ENCODE measurements at places on chromosomes 7 and 10. TPM values are rescaled to one million over a fixed set of nuclear protein-coding genes. Genes with fewer than 3 reads are reported as not detected.

DNA sequence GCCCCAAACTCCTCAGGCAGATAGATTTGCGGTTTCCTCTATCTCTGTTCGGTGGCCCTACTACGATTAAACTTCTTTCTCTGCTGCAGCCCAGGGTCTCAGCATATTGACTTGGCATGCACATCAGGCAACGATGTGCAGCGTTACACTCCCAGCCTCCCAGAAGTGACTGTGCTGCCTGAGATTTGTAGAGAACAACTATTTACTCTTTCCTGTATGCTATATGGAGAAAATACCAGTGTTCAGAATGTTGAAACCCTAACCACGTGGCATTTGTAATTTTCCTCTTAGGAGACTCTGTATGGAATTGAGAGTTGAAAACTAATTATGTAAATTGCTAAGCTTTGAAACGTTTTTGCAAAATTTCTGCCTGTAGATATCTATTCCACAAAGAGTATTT, 50.9 kb downstream of the GNAI1 start:
- H3K36me3 ChIP-seq: no peaks in the 10 kb centered on the region
- H3K27me3 ChIP-seq: no peaks in the 10 kb centered on the region
- H3K4me1 ChIP-seq: peaks cover 5% of the 10 kb centered on the region
- DNase-seq: no peak
- no peak overlapping the region for H3K4me3 ChIP-seq
- H3K27ac ChIP-seq: no peak overlapping the region

- no peak overlapping the region for H3K27ac ChIP-seq
- H3K36me3 ChIP-seq: no peaks in the 10 kb centered on the region
- H3K27me3 ChIP-seq: no peaks in the 10 kb centered on the region
- no peak overlapping the region for H3K4me3 ChIP-seq
Measured at GRCh38 chr10:24393201-24393600, 184.3 kb downstream of the KIAA1217 start.

DNA sequence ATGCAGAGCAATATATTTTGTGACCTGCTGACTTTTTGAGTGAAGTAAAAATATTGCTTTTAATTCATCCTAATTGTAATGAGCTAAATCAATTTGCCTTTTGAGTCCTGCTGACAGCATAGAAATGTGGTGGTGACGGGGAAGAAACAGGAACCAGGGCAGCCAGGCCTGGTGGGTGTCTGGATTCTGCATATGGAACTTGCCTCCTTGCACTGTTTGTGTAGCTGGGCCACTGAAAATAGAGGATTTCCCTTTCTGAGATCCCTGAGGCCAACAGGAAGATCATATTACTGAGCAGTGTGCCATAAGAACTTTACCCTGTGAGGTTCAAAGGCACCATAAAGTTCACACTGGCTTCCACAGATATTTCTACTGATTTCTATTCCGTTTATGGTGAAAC, 488.4 kb upstream of the AKR1E2 start:
- H3K4me3 ChIP-seq: no peak overlapping the region
- no peak overlapping the region for H3K27ac ChIP-seq
- H3K4me1 ChIP-seq: no peaks in the 10 kb centered on the region
- no peaks in the 10 kb centered on the region for H3K27me3 ChIP-seq
- H3K36me3 ChIP-seq: no peaks in the 10 kb centered on the region

DNA sequence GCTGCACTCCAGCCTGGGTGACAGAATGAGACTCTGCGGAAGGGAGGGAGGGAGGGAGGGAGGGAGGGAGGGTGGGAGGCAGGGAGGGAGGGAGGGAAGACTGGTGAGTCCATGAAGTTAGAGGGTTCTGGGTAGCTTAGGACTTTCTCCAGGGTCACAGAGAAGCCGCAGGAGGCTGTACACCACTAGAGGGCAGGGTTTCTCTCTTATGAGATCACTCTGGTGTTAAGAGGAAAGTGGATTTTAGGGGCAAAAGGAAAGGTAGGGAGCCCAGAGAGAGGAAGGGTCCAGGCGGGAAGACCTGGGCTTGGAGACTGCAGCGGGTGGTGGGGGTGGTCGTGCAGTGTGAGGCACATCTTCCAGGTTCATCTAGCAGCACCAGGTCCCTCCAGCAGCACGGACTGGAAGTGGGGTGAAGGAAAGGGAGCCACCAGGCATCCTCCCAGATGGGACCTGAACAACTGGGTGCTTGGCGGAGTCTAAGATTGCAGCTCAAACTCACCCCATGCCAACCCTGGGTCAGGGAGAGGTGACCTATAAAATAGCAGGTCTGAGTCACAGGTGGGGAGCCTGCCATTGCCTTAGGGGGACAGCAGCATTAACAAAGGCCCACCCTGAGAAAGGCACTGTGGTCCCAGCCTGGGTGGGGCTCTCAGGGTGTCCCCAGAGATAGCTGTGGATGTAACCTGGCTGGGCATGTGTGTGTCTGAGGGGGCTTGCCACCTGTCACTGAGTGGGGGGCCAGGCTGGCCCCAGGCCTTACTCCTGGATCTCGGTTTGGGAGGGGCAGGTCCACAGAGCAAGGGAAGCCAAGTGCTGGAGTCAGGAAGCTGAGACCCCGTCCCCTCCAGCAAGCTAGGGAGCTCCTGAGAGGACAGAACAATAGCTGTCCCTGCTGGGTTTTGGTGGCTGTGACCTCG, 48.5 kb upstream of the SLC29A3 start:
- H3K27me3 ChIP-seq: no peaks in the 10 kb centered on the region
- H3K4me1 ChIP-seq: no peaks in the 10 kb centered on the region
- no peak overlapping the region for H3K4me3 ChIP-seq
- DNase-seq: no peak
- H3K36me3 ChIP-seq: no peaks in the 10 kb centered on the region

DNA sequence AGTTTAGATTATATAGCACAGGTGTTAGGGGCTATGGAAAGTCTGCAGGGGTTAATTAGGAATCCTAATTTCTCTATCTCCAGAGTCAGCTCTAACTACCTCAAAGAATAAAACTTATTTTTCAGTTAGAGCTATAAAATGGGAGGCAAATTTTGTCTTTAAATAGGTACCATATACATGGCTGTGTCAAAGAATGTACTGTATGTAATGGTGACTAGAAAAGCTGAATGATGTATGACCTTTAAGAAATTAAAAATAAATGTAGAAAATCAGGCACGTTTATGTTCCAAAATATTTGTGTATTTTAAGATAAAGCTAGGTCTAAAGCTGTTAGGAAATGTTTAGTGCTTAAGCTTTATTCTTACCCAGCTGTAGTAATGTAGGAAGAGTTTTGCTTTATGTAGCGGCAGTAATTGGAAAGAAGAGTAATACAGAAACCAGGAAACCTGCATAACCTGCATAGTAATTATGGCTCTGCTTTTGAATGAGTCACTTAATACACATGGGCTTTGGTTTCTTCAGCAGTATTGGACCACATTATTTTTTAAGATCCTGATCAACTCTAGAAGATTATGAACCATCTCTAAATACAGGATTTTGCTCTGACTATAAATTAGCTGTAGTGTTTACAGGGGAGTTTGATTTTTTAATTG, 85.0 kb downstream of the KMT2E start:
- no peaks in the 10 kb centered on the region for H3K36me3 ChIP-seq
- DNase-seq: no peak
- H3K4me1 ChIP-seq: no peaks in the 10 kb centered on the region
- no peak overlapping the region for H3K4me3 ChIP-seq
- H3K27me3 ChIP-seq: no peaks in the 10 kb centered on the region

DNA sequence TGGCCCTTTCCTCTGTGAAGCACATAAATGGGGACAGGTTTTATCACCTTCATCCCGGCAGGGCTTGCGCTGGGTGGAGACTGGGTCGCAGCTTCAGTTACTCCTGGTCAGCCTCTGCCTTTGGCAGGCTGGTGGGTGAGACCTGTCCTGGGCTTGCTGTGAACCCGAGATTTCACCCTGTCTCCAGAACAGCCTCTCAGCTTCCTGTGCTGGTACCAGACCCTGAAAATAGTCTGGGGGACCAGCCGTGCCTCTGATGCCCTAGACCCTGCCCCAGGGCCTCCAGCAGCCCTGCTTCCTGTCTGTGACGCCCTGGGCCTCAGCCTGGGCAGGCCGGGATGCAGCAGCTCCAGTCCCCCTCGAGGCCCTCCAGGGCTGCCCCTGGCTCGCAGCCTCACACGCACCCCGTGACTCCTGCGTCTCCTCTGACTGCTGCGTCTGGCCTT, 13.2 kb upstream of the PWWP2B start:
- no peak overlapping the region for H3K27ac ChIP-seq
- H3K4me1 ChIP-seq: no peaks in the 10 kb centered on the region
- H3K27me3 ChIP-seq: no peaks in the 10 kb centered on the region
- H3K36me3 ChIP-seq: no peaks in the 10 kb centered on the region
- no peak overlapping the region for H3K4me3 ChIP-seq

DNA sequence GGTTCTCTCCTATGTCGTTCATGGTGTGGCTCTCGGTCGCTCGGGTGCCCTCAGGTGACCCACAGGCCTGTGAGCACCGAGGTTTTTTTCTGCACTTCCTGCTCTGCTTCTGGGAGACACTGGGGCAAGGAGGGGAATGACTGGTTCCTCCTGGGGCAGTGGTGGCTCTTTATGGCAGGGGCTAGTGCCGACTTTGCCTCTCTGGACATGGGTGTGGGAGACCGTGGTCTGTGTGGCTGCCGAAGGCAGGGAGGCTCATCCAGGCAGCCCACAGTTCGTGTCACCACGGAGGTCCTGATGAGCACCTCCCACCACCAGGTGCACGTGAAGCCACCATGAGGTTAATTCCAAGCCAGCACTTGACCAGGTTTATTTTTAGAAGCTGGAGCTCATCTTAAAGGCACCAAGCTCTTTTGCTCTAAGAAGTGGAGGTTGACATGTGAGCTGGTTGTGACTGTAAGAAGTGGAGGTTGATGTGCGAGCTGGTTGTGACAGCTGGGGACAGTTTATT, 24.7 kb upstream of the DPYSL4 start:
- H3K27ac ChIP-seq: no peak overlapping the region
- no peaks in the 10 kb centered on the region for H3K36me3 ChIP-seq
- no peaks in the 10 kb centered on the region for H3K27me3 ChIP-seq

DNA sequence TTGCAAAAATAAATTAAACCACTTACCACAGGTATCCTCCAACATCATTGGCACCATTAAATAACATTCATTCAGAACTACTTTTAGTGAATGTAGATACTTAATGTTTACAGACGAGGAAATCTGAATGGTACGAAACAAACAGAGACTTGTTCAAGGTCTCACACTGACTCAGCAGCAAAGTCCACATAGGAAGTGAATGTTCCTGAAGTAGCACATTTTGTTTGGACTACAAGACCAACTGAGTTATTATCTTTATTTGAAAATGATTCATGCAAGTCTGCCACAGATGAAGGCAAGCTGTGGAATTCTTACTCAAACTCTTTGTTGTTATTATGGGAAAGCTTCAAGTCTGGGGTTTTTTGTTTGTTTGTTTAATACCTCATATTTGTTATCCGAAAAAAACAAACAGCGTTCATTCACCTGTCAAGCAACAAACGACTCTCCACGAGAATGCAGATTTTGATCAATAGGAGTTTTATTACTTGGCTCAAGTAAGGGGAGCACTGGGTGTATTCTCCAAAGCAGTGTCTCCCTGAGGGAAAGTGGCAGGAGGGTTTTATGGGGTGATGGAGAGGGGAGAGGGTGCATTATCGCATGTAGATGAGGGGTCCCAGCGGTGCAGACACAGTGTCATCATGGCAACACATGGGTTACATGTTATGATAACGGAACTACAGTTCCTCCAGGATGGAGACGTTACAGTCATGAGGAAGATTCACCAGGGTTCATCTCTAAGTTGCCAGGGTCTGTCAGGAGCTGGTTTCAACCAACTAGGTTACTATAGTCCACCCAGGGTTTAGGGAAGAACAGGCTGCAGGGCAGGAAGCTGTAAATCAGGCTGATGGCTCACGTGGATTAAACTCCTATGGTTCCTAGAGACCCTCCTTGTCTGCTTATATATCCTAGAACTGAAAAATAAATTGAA, 147.7 kb upstream of the AKR1E2 start:
- H3K4me3 ChIP-seq: no peak overlapping the region
- no peaks in the 10 kb centered on the region for H3K4me1 ChIP-seq
- no peaks in the 10 kb centered on the region for H3K27me3 ChIP-seq
- H3K27ac ChIP-seq: no peak overlapping the region
- no peak for DNase-seq

DNA sequence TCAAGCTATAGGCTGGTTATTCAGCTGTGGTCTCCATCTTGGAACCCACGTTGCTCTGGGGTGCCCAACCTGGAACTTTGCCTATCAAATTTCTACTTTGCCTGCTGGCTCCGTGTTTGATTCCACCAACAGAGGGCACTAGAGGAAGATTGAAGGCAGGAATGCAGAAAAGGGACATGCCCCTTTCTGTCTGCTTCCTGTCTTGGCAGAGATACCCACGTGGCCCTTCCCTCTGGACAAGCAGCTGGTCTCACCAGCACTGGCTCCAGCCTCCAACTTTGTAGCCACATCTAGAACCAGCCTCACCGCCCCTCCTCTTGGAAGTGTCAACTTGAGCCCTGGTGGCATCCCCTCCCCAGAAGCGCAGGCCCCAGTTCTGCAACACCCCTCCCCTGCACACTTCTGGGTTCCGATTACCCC, 52.1 kb upstream of the ZNF438 start:
- H3K4me1 ChIP-seq: no peaks in the 10 kb centered on the region
- DNase-seq: no peak
- H3K27ac ChIP-seq: no peak overlapping the region
- no peaks in the 10 kb centered on the region for H3K36me3 ChIP-seq
- no peaks in the 10 kb centered on the region for H3K27me3 ChIP-seq
- H3K4me3 ChIP-seq: no peak overlapping the region

Gene RADIL
- total RNA-seq: 8.5 TPM

- no peak overlapping the region for H3K4me3 ChIP-seq
- no peak for DNase-seq
- H3K27ac ChIP-seq: peak overlapping the region; percentile 68
- H3K27me3 ChIP-seq: no peaks in the 10 kb centered on the region
Measured at GRCh38 chr10:63502832-63503231, 18.4 kb upstream of the REEP3 start.

DNA sequence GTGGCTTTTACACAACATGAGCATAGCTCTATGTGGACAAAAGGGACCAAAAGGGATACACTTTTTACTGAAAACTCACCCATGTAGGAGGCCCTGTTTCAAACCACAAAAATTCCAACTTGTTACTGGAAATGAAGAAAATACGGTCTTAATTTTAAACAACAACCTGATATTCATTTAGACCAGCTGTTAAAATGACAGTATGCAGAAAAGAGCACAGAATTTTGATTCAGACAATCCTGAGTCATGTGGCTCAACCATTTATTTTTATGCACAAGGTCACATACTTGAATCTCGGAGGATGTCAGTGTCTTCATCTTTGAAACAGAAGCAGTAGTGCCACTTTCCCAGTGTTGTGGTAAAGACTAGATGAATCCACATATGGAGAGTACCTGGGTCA, 426.5 kb upstream of the NFE2L3 start:
- peak overlapping the region; percentile 11 for H3K27ac ChIP-seq
- no peak for DNase-seq
- no peaks in the 10 kb centered on the region for H3K4me1 ChIP-seq
- H3K36me3 ChIP-seq: no peaks in the 10 kb centered on the region
- H3K27me3 ChIP-seq: no peaks in the 10 kb centered on the region

- DNase-seq: peak; percentile 57
- H3K4me3 ChIP-seq: no peak overlapping the region
- peaks cover 14% of the 10 kb centered on the region for H3K4me1 ChIP-seq
- no peaks in the 10 kb centered on the region for H3K36me3 ChIP-seq
- no peaks in the 10 kb centered on the region for H3K27me3 ChIP-seq
Measured at GRCh38 chr7:149883452-149883861, 9.7 kb downstream of the ATP6V0E2 start.

Gene FKBP6
- not detected for total RNA-seq

GRCh38 chr10:75395066-75395931, 6.3 kb downstream of the ZNF503 start:
- no peaks in the 10 kb centered on the region for H3K4me1 ChIP-seq
- no peaks in the 10 kb centered on the region for H3K27me3 ChIP-seq
- peak overlapping the region; percentile 80 for H3K4me3 ChIP-seq
- no peaks in the 10 kb centered on the region for H3K36me3 ChIP-seq
- peak overlapping the region; percentile 94 for H3K27ac ChIP-seq

GRCh38 chr7:130444751-130445407, 4.1 kb upstream of the CEP41 start:
- no peak overlapping the region for H3K4me3 ChIP-seq
- no peaks in the 10 kb centered on the region for H3K36me3 ChIP-seq
- H3K27ac ChIP-seq: peak overlapping the region; percentile 70
- H3K4me1 ChIP-seq: no peaks in the 10 kb centered on the region
